Neuronal stem cell (in vitro differentiated cells): ENCODE measurements at places on chromosomes 5 and 9.
A peak's percentile ranks its signal among the peaks of the same experiment; 100 is the strongest.

DNA sequence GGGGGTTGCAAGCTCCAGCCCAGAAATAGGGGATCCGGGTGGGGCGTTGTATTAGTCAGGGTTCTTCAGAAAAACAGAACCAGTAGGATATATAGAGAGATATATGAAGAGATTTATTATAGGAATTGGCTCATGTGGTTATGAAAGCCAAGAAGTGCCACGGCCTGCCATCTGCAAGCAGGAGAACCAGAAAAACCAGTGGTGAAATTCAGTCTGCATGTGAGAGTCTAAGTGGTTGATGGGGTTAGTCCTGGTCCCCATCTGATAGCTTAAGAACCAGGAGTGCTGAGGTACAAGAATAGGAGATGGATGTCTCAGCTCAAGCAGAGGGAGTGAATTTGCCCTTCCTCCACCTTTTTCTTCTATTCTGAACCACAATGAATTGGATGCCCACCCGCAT lies 123.4 kb upstream of the APC start:
- DNase-seq = no peak

- DNase-seq = no peak
Measured at GRCh38 chr5:90111364-90112032, 298.1 kb downstream of the CETN3 start.

GRCh38 chr9:88339317-88339716 lies 48.9 kb upstream of the SPIN1 start:
- DNase-seq = no peak

GRCh38 chr9:25964239-25964638 lies 286.0 kb upstream of the TUSC1 start:
- peak; percentile 33 for DNase-seq

DNA sequence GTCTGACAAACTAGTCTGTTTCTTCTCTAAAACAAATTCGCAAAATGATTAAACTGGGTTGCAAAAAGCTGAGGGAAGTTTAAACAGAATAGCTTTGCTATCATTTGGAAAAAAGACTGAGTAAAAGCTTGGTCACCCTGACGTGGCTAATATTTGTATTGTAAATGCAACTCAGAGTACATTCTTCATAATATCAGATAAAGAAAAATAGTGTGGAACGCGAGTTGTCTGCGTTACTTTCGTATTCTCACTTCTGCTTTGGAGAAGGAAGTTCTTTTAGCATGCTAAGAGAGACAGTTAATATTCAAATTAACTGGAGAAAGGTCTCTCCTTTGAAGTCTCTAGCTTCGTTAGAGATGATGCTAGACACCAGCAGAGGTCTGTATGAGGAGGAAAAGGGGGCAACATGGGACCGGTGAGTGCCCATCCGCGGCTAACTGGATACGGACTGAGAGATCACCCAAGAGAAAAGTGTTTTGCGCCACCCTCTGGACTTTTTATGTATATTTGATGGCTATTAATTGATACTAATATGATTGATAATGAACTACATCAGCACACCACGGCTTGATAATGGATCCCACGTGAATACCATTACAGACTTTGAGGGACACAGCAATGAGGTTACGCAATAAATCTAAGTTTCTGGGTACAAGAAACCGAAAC lies 2.9 kb upstream of the CNTRL start:
- DNase-seq = no peak
